Caki2 (cell line): ENCODE measurements at places on chromosomes 7 and 10. TPM values are rescaled to one million over a fixed set of nuclear protein-coding genes. Genes with fewer than 3 reads are reported as not detected.

The LRRC61 gene
- 53.9 and 54.9 TPM in 2 replicates for total RNA-seq

The PRRT4 gene
- total RNA-seq = 0.91 TPM in 1 of 2 replicates, not detected in the other

DNA sequence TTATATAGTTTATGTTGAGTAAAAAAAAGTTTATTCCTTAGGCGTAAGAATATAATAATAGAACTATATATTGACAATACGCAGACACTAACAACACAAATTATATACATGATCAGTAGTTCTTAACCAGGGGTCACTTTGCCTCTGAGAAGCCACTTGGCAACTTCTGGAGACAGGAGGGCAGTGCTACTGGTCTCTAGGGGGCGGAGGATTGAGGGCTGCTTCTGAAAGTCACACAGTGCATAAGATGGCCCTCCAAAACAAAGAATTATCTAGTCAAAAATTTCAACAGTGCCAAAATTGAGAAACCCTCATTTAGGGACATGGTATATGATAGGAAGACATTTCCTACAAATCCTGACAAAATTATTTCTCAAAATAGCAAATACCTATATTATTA, 77.1 kb downstream of the THSD7A start:
- DNase-seq = no peak

DNA sequence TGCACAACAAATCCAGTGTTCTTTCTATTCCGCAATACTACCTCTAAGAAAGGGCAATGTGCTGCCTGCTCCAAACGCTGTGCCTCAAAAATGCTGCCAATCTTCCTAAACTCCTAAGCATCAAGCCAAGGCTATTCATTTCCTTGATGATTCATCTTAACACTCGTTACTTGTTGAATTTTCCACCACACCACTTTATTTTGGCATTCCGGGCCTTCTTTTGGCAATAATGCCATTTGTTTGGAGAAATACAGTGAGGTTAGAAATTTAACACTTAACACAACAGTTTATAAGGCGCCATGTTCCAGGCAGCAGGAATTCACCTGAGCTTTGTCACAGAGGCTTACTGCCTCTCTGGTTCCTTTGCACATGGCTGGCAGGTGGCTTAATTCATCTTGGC, 82.6 kb upstream of the ABCB5 start:
- DNase-seq = no peak
